Gastroesophageal sphincter (tissue), 4 donors: ENCODE measurements at places on chromosomes 2 and 18. TPM values are rescaled to one million over a fixed set of nuclear protein-coding genes. Genes with fewer than 3 reads are reported as not detected.

Gene FBLN7
- 1.3 TPM for total RNA-seq

Gene CYP27C1
- 0.16 TPM for total RNA-seq

Gene EGR4
- total RNA-seq = not detected

Gene RAB27B
- total RNA-seq = 0.81 TPM

Gene ALPI
- not detected for total RNA-seq

Gene SAG
- not detected for total RNA-seq

Gene FARSB
- 11.1 TPM for total RNA-seq
